Spinal cord (tissue), 10 donors: ENCODE measurements at places on chromosomes 1 and 21. TPM values are rescaled to one million over a fixed set of nuclear protein-coding genes. Genes with fewer than 3 reads are reported as not detected.
A peak's percentile ranks its signal among the peaks of the same experiment; 100 is the strongest.

PRPF38A gene
- polyA plus RNA-seq: 62.0 TPM

DNA sequence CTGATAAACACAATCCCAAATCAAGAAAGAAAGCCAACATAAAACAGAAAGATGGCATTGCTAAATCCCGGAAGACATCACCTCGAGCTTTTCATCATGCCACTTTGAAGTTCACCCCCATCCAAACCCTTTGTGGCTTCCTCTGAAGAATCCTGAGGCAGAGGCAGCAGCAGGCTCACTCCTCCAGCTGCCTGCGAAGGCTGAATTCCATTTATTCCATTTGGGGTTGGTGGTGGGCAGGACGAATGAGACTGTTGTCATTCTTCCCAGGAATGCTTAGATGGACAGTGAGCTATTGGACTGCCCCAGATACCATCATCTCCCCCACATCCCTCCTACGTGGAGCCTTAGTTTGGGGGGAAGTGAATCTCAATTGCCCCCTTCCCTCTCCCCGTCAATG is 437.5 kb downstream of the SMYD3 start:
- no peak for DNase-seq
- H3K36me3 ChIP-seq: no peaks in the 10 kb centered on the region
- H3K27ac ChIP-seq: no peak overlapping the region
- H3K4me3 ChIP-seq: no peak overlapping the region
- peaks cover 3% of the 10 kb centered on the region for H3K4me1 ChIP-seq
- H3K27me3 ChIP-seq: no peaks in the 10 kb centered on the region

- H3K27ac ChIP-seq: no peak overlapping the region
- H3K36me3 ChIP-seq: peaks cover 46% of the 10 kb centered on the region
- H3K4me1 ChIP-seq: no peaks in the 10 kb centered on the region
- no peak for DNase-seq
Measured at GRCh38 chr1:229478852-229479251, 29.3 kb downstream of the NUP133 start.

GRCh38 chr1:66364578-66365391 is 169.2 kb upstream of the SGIP1 start:
- no peak overlapping the region for H3K4me3 ChIP-seq
- DNase-seq: no peak
- H3K4me1 ChIP-seq: no peaks in the 10 kb centered on the region
- peaks cover 10% of the 10 kb centered on the region for H3K36me3 ChIP-seq
- no peak overlapping the region for H3K27ac ChIP-seq

GRCh38 chr1:92961131-92961895 is at the start of gene DIPK1A:
DIPK1A (minus strand) TSS chr1:92961462; CDS start chr1:92961429, 33 bp downstream.
- DNase-seq: peak; percentile 74
- H3K4me3 ChIP-seq: peak within 1 kb of the TSS; percentile 82
- H3K27ac ChIP-seq: peak within 1 kb of the TSS; percentile 83
- no peaks in the 10 kb centered on the region for H3K36me3 ChIP-seq
- H3K4me1 ChIP-seq: peaks cover 18% of the 10 kb centered on the region
- no peaks in the 10 kb centered on the region for H3K27me3 ChIP-seq

DNA sequence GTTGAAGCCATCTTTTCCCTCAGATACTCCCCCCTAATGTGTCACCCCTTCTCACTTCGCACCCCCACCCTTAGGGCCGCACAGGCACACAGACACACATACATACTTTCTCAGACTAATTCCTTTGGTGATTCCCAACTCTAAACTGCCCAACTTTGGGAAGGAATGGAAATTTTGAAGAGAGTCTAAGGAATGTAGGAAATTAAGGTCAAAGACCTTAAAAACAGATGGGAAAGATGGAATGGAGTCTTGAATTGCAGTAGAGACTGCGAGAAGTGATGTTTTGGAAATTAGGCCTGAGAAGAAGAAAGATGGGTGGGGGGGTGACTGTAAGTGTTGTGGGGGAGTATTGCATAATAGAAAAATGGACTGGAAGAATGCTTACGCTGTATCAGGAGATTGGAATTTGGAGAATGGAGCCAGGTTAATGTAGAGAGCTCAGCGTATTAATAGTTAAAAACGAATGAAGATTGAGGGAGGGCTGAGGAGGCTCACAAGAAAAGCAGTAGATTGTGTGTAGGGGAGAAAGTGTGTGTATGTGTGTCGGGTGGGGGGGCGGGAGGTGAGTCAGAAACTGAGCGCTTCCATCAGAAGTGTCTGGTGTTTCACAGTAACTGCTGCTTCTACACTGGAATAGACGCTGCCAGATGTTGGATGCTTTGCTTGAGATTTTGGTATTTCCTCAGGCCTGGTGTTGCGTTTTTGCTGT is 1.7 kb downstream of the PIP5K1A start:
- no peaks in the 10 kb centered on the region for H3K27me3 ChIP-seq
- peaks cover 9% of the 10 kb centered on the region for H3K4me1 ChIP-seq
- peaks cover 17% of the 10 kb centered on the region for H3K36me3 ChIP-seq
- H3K4me3 ChIP-seq: peak overlapping the region; percentile 98
